Retina (tissue), 1 donor: ENCODE measurements at places on chromosomes 1 and 21.

GRCh38 chr21:34925597-34925996 lies 123.5 kb downstream of the RUNX1 start:
- no peak for DNase-seq

DNA sequence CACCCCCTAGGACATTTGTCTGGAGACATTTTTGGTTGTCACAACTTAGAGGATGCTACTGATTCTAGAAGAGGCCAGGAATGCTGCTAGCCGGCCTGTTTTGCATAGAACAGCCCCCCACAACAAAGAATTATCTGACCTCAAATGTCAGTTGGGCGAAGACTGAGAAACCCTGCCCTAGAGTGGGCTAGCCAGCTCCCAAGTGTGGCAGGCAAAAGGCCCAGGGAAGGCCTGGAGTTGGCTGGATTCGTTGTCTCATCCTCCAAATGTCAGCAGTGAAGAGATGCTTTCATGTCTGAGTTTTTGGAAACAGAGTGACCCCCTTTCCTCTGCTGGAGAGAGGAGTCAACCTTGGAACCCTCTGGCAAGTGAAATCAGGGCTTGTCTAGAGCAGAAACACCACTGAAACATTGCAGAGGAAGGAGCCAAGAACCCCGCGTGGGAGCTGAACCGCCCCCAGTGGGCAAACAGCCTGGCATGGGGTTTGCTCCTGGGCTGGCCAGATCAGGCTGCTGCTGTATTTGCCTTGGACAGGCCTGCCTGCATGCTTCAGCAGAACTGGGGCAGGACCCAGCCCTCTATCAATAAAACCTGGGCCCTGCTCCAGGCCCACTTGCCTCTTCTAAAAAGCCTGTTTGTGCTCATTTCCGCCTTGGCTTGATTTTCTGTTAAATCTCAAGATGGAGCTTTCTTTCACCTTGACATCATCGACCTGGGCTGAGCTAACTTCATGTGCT lies 32.9 kb downstream of the RASSF5 start:
- no peak for DNase-seq

DNA sequence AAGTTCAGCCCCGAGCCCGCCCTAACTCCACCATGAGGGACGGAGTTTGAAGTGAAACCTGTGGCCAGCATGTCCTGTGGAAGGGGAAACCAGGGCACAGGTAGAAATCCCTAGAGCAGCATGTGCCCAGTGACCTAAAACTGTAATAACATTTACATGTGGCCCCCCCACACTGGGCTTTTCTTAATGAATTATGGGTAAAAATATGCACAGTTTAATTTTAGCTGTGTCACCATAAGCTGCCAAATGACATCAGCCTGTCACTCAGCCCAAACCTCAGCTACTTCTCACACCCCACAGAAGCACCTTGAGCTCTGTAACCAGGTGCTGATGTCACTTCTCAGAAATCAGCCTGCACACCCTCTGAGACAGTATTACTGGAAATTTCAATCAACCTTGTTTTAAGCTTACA lies 50.0 kb upstream of the SLC19A1 start:
- no peak for DNase-seq

GRCh38 chr1:47881505-47882442 lies 115.4 kb downstream of the TRABD2B start:
- peak; percentile 25 for DNase-seq

DNA sequence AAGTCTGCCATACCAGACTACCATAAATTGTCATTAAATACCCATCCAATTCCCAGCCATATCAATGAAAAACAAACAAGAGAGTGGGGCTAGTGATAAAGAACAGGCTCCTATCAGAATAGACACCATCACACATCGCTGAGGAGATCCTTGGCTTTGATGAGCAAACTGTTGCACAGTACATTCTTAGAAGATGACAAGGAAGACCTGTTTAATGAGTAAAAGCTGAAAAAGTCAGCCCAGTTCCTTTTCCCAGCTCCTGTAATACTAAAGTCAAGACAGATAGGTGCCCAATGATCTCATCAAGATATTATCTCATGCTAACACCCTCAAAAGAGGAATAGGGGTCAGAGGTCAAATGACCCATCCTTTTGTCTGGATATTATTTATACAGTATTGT lies 164.5 kb upstream of the COA6 start:
- DNase-seq: no peak

DNA sequence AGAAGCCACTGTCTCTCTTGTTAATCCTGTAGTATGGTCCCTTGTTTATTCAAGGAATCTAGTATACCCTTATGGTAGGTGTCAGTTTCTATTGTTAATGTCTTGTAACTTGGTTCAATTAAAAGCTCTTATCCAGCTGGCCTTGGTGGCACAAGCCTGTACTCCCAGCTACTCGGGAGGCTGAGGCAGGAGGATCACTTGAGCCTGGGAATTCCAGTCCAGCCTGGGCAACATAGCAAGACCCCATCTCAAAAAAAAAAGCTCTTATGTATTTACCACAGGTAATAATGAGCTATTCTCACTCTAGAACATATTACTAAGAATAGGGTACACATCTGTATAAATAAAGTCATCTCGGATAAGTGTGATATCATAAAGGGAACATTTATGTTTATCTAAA lies 46.5 kb downstream of the TMEM200B start:
- no peak for DNase-seq

GRCh38 chr1:27992276-27992675 lies 32.5 kb downstream of the XKR8 start:
- no peak for DNase-seq

DNA sequence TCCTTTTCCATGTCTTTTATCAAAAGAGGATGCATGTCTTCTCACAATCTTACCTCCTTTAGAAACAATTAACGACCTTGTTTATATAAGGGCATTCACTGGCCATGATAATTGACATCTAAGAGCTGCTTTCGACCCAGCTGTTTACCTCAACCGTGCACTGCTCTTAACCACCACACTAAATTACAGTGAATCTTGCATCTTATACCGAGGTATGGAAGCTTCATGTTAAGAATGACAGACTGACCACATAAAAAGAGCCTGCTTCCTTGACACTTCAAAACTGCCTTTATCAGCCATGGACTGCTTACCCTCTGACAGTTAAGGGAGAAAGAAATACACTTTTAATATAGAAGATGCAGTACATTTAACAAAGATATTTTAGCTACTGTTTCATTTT lies 301.7 kb upstream of the LYPLAL1 start:
- no peak for DNase-seq

DNA sequence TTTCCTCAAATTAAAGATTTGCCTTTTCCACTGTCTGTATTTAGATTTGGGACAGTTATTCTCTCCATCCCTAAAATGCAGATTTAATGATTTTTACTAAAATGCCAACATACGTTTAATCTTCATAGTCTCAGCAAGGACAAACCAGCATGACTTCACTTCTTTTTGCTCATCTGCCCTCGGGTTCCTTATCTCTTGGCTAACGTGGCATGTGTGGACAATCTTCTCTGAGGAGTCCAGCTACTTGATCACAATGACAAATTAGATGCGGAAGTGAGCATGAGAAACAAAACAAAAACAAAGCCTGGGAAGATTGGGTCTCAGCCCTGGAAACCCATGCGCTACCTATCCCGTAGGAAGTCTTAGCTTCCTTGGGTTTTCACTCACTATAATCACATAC lies 1.0 kb downstream of the MRAP start:
- DNase-seq: no peak

- DNase-seq: no peak
These were observed 168.7 kb downstream of the GPATCH2 start for GRCh38 chr1:217462159-217462558.

DNA sequence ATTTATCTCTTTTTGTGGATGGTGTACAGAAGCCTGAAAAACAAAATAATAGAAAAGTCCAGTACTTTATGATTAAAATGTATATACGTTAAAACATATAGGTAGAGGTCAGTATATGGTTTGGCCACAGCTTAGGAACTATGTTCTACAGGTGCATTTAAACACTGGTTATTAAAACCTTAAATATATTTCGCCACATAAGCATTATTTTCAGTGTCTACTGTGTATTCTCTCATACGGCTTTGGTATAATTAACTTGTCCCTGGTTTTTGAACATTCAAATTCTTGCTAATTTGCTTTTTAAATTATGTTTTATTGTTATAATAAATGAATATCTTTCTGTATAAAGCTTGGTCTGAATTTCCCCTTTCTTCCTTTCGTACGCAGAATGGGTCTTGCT lies 87.9 kb downstream of the GTF2B start:
- DNase-seq: no peak

DNA sequence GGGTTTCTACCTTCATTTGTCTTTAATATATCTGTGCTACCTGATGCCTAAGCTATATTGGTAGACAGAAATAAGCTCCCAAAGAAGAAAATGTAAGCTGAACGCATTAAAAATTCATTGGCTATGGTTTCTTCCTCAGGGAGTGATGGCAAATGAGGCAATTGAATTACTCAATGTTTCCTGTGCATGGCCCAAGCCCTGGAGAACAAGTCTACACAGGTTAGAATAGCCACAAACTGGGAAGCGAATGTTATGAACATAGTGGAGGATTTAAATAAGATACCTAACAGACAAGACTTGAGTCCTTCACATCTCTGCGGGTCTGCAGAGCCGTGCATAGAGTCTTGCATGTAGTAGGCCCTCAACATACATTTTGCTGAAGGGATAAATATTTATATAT lies 350.3 kb downstream of the RWDD3 start:
- DNase-seq: no peak
